ENCODE measurements at places on chromosomes 1 and 21.

- DNase-seq: no peak
Measured at GRCh38 chr1:111504097-111504496, 664 bp upstream of the ADORA3 start.

DNA sequence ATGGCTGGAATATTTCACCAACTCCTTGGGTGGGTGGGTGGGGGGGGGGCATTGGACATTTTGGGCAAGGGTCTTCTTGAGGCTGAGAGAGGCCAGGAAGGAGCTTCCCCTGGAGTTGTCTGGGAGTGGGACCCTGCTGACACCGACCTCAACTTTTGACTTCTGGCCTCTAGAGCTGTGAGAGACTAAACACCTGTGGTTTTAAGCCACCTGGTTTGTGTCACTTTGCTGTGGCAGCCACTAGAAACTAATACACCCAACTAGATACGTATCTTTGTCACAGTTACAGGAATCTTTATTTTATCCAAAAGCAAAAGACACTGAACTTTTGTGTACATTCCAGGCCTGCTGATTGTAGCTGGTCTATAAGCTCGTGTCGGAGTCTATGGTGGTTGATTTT, 9.9 kb upstream of the RIPK4 start:
- no peak for DNase-seq

DNA sequence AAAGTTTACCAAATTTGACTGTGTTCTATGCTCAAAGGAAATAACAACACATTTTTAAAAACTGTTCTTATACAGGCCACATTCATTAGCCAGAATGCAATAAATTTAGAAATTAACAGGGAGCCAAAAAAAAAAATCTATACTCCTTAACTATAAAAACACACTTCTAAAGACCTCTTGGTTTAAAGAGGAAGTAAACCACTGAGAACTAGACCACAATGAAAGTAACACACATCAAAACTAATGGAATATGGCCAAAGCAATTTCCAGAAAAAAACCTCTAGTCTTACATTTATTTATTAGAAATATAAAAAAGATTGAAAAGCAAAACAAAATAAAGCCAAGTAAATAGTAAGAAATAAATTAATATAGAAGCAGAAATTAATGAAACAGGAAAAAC, 48.9 kb upstream of the GADD45A start:
- DNase-seq: no peak

DNA sequence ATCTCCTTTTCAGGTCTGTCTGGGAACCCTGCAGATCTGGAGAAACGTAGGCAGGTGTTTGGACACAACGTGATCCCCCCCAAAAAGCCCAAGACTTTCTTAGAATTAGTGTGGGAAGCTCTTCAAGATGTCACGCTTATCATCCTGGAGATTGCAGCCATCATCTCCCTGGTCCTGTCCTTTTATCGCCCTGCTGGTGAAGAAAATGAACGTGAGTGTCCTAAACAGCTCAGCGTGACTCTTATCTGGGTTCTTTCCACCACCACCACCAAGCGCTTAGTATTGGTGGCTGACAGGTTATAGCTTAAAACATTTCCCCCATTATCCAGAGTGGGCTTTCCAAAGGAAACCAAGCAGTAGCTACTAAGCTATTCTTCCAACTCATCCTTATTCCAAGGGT, 66.8 kb upstream of the LAX1 start:
- DNase-seq: no peak

DNA sequence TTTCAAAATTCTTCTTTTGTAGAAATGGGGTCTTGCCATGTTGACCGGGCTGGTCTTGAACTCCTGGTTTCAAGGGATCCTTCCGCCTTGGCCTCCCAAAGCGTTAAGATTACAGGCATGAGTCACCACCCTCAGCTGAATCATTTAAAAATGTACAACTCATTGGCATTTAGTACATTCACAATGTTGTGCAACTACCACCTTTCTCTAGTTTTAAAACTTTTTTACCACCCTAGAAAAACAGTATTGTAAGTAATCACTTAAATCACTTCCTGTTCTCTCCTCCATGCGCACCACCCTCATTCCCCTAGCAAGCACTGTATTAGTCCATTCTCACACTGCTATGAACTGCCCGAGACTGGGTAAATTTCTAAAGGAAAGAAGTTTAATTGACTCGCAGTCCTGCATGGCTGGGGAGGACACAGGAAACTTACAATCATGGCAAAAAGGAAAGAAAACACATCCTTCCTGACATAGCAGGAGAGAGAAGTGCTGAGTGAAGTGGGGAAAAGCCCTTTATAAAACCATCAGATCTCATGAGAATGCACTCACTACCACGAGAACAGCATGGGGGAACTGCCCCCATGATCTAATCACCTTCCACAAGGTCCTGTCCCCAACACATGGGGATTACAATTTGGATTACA, 14.4 kb upstream of the THEM5 start:
- DNase-seq: no peak

Data from activated CD4-positive, CD25-positive, alpha-beta regulatory T cell (primary cell).